Stimulated activated CD8-positive, alpha-beta memory T cell treated with anti-CD3 and anti-CD28 coated beads, Interleukin-7, amount 100 ng/mL, for 1 hour (primary cell): ENCODE measurements at places on chromosomes 7 and 10.

DNA sequence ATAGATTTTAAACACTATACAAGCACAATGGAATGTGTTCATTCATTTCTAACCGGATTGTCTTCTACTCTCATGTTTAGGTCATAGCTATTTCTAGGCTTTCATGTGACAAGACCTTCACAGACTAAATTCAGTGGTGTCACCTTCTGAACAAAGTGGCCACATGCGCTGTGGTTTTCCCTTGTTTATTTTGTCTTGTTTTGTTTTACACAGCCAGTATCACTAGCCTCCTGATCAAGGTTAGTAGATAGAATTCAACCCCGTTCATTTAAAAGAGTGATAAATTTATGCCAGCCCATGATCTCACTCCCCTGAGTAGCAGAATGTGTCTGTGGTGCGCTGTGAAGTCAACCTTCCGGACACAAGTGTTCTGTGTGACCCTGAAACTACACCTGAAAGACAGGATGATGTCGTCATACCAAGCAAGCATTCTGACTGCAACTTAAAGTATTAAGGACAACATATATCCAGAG lies 209.1 kb downstream of the CREB5 start:
- no peak for DNase-seq

DNA sequence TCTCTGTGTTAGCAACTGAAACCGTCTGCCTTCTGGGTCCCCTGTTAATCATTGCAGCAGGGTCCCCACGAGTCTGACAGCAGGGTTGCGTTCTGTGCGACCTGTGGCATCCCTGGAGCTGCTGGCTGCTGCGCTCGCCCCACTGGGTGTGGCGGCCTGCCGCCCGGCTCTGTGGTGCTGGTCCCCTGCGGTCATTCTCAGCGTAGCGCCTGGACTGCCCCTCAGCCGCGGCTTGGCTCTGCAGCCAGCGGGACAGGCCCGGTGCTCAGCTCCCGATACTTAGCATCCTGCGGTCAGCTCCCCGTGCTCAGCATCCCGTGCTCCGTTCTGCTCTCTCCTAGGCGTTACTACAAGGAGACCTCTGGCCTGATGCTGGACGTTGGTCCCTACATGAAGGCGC lies 35.0 kb downstream of the LHPP start:
- DNase-seq = no peak

DNA sequence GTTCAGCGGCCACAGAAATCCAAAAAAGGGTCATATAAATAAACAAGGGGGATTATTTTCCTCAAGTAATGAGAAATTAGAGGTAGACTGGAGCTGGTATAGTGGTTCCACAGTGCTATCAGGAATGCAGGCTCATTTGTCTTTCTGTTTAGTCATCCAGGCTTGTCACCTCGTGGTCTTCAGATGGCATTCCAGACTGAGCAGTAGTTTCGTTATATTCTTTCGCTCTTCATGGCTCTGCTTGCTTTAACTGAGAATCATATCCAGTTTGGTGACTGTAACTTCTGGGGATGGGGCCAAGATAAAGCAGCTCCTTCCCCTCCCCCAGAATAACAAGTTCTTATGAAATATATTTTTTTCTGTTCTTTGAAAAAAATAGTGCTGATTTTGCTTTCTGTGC lies 9.5 kb downstream of the ANKIB1 start:
- DNase-seq = no peak

- no peak for DNase-seq
Observed at GRCh38 chr10:78829565-78829964, 239.2 kb upstream of the ZMIZ1 start.

- no peak for DNase-seq
Observed at GRCh38 chr7:116621649-116622048, 50.3 kb upstream of the MET start.

DNA sequence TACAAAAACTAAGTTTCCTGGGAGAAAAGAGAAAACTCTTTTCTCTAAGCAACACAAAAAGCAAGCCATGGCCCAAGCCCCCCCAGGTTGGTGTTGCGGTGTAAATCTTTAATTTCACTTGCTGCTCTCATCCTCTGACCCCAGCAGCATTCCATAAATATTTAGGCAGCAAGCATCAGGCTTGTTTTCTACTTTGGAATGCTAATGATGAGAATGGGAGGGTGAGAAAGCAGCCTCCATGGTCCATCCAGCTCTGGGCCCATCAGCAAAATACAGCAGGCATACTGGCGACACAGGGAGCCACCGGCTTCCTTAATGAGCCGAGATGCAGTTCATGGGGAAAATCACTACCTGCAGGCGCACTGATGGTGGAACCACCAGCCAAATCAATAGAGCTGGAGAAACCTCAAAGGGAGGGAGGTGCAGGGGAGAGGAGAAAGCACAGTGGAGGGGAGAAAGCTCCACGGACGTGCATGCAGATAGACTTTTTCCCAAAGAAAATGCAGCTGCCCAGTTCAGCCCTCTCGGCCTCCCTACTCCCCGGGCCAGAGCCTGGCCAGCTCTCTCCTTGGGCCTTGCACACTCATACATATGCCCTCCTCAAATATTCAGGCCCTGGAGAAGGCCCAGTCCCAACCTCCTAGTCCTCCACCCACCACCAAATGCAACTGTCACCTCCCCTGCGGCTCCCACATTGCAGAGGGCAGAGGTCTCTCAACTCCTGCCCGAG lies 131.9 kb downstream of the GRID1 start:
- DNase-seq = no peak

DNA sequence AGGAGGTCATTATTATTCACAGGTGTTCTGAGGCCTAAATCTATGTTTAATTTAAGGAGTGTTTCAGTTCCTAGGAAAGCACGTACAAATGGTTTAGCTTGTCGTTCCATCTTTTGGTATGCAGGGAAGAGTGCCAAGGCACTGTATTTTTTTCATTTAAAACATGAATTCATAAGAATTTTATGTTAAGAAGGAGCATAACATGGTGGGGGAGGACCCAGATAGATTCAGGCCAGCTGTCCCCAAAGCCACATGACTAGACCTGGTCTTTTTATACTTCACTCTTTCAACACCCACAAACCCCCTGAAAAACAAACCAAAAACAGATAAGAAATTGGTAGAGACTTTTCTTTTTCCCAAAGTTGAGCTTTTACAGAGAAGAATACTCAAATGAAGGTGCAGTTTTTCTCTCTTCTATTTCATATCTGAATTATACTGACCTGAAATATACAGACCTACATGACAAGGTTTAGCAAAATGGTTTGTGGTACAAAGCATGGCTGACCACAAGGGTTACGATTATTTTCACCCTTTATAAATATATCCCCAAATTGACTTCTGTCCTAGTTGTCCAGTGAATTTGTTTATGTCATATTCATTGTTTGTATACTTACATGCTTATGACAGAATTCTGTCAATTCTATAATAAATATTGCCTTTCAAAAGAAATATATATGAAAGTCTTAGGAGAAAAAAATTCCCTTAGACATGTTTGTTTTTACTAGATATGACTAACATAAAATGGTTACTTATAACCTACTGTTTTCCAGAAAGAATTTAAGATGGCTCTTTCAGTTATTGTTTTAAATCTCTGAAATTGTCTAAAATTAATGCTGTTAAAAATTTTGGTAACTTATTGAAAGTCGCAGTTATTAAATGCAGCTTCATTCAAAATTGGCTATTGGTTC lies 71.3 kb downstream of the AP3M1 start:
- DNase-seq = no peak

DNA sequence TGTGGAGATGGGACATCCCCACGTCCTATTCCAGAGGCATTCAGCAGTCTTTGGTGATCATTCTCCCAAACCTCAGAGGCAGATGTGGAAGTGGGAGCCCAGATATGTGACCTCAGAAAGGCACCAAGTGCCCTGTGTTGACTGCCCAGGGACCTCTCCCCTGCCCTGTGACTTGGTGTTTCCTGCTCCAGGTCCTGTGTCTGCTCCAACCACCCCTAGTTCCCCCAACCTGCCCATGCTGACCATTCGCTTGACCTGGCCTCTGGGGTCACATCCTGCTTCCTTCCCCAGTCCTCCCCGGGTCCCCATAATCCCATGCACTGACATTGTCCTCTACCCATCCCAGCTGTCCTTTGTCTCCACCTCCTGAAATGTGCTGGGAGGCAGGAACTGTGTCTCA lies 7.6 kb downstream of the CYP26A1 start:
- DNase-seq = no peak

DNA sequence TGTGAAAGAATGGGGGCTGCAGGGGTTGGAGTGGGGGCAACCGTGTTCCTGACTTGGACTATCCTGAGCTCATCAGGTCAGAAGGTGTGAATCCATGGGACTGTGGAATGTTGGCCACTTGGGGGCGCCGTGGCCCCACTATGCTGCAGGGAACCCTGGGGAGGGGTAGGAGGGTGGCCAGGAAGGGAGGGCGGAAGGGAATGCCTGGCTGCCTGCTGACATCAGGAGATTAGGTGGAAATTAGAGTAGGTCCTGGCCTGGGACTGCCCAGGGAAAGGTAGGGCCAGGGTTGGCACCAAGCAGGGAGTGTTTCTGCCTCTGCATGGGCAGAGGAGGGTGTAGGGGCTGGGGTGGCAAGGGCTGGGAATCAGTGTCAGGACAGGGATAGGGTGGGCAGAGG lies 65.8 kb upstream of the PRSS58 start:
- no peak for DNase-seq

DNA sequence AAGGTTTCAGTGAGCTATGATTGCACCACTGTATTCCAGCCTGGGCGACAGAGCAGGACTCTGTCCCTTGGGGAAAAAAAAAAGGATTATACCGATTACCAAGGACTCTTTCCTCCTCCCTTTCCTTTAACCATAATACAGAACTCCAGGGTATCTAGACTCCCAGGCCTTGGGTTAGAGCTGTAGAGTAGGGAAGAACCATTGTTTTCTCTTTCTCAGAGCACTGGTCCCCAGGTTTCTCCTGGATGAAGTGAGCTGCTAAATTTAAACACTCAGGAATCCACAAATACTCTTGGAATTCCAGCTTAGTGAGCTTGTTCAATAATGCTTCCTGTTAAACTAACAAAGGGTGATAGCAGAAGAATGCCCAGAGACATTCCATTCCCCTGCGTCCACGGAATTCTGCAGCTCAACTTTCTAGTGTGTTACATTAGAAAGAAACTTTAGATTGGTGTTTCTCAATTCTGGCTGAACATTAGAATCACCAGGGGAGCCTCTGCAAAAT lies 14.6 kb upstream of the RPEL1 start:
- no peak for DNase-seq

DNA sequence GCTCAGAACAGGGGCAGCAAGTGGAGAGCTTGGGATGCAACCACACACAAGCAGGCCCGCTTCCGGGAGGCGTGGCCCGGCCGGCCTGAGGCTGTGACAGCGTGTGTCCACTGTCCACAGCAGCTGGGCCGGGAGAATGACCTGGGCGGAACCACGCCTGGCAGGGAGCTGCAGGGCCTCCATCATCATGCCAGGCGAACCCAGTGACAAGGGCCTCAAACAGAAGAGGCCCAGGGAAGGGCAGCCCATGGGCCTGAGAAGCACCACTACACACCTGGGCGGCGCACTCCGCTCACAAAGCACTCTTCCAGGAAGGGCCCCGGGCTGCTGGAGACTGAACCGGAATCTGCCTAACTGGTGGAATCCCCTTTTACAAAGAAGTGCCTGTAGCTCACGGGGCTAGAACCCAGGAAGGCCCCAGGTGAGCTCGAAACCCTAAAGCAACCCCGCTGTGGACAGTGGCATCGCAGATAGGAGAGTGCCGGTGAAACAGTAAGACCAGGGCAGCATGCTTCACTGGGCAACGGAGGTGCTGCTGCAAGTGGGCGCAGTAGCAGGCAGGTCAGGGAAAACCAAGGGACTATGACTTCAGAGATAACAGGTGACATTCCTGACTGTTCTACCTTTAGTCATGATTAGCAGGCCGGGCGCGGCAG lies 66.0 kb downstream of the MAD1L1 start:
- no peak for DNase-seq

DNA sequence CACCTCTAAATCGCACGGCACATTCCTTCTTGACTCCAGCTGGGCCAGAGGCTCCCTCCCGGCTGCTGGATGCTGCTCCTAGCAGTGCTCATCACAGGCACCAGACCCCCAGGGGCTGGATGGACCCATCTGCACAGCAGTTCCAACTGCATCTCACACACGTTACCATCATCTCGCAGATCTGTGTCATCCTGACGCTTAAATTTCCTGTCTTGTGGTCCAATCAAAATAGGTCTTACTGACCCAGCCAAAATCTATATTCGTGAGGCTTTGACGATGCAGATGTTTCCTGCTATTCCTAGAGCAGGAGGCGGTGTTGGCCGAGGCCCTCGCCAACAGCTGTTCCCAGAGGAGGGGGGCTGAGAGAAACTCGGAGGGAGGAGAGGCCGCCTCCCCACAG lies 108.0 kb downstream of the MKI67 start:
- DNase-seq = no peak

DNA sequence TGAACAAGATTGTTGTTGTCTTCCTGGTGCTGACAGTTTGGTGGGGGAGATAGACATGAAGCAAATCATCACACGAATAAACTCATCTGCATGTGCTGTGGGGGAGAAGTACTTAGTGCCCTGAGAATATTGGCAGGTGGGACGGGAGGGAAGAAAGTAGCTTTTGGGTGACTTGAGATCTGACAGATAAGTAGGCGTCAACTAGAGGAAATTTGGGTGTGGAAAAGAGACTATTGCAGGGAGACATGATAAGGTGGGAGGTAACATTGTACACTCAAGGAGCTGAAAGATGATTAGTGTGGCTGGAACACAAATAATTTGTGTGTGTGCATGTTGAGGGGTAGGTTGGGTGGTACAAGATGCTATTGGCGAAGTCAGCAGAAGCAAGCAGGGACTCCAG lies 30.1 kb downstream of the CNNM2 start:
- no peak for DNase-seq

- DNase-seq = no peak
Observed at GRCh38 chr10:77702166-77702565, 64.6 kb upstream of the KCNMA1 start.

DNA sequence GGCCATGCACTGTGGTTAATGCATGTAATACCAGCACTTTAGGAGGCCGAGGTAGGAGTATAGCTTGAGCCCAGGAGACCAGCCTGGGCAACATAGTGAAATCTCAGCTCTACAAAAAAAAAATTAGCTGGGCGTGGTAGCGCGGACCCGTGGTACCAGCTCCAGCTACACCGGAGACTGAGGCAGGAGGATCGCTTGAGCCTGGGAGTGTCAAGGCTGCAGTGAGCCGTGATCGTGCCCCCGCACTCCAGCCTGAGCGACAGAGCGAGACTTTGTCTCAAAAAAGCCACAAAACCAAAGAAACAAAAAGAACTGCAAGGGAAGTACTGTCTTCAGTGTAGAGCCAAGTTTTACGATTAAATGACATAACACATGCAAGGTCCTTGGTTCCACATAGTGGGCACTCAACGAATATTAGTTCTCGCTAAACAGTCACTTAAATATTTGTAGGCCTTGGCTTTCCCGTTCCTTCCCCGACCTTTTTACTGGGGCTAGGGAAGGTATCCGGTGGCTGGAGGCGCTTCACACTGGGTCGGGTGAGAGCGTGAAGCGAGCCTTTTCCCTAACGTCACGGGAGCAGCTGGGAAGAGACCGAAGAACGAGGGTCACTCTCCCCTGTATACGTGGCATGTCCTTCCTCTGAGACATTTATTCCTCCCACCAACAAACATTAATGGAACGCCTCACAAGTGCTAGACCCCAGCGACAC lies 993 bp upstream of the SND1 start:
- DNase-seq = no peak

- no peak for DNase-seq
Observed at GRCh38 chr7:50220273-50220672, 84.2 kb upstream of the IKZF1 start.

- no peak for DNase-seq
Observed at GRCh38 chr7:121003986-121004685, 15.6 kb downstream of the CPED1 start.
